AG04450 (cell line): ENCODE measurements at places on chromosomes 7 and 10. TPM values are rescaled to one million over a fixed set of nuclear protein-coding genes. Genes with fewer than 3 reads are reported as not detected.

DNA sequence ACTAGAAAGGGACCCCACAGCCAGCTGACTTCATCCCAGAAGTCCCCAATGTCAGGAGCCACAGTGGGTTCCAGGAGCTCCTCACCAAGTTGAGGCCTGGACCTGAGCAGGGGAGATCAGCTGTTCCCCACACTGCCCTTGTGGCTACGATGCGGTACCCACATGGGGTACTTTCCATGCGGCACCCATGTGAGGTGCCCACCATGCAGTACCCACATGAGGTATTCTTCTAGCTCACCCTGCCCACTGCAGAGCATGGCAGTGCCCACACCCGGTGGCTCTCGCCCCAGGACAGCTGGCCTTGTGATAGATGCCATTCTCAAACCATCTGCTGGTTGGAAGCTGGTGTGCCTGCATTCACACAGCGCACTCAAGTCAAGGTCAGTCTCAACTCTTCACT is 136.3 kb upstream of the PDE1C start:
- DNase-seq = no peak

DYNC1I1 gene
- 0.02 and 0.06 TPM in 2 replicates for polyA plus RNA-seq

ITPRID1 gene
- not detected in 2 replicates for polyA plus RNA-seq

LEP gene
- polyA plus RNA-seq = not detected in 2 replicates

LLCFC1 gene
- not detected in 2 replicates for polyA plus RNA-seq

GRCh38 chr10:97849103-97849686 is 448 bp upstream of the GOLGA7B start:
- DNase-seq = no peak

GRCh38 chr7:79455173-79455790 is 1.8 kb upstream of the MAGI2 start:
- DNase-seq = no peak

GRCh38 chr7:143910473-143911248 is 8.7 kb upstream of the TCAF1 start:
- no peak for DNase-seq

GRCh38 chr10:3812141-3812540 is 27.1 kb upstream of the KLF6 start:
- no peak for DNase-seq

GRCh38 chr10:58341422-58341821 is 6.6 kb downstream of the UBE2D1 start:
- no peak for DNase-seq

SPDYE11 gene
- polyA plus RNA-seq = 0.06 and 0.07 TPM in 2 replicates

DNA sequence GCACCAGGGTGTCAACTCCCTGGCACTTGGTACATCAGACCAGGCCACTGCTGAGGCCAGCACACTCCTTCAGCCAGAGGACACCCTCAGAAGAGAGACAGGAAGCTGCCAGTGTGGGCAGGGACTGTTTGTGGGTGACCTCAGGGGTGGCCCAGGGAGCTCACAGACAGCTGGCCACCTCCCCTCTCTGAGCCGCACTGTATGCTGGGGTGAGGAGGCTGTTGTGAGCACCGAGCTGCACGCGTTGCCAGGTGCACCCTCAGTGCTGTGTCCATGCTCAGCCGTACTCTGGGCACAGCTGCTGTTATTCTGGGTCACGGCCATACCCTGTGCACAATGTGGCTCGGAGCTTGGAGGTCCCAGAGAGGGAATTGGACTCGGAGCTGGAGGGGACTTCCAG is 61.5 kb upstream of the NANOS1 start:
- DNase-seq = no peak

FAM25G gene
- polyA plus RNA-seq = not detected in 2 replicates

DNA sequence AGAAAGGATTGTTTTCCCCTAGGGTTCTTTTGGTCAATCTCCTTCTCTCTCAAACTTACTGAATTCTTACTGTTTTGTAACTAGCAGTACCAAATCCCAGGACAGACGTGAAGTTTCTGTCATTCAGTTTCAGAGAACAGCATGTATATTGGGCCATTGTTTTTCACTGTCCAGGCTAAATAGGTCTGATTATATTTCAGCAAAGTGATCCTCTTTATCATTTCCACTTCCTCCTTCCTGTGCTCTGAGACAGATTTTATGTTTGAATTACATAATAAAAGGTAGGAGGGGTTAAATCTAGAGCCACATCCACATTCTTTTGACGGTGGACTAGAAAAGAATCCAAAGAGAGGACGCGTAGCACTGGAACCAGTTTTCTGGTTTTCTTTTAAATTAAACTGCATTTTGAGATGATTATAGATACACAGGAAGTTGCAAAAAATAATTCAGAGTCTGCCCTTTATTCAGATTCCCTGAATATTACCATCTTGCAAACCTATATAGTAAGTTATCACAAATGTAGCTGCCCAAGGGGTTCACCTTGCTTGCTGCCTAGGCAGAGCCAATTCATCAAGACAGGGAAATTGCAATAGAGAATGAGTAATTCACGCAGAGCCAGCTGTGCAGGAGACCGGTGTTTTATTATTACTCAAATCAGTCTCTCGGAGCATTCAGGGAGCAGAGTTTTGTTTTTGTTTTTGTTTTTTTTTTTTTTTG is 40.1 kb downstream of the AKR1E2 start:
- DNase-seq = no peak

ATRNL1 gene
- polyA plus RNA-seq = 0.17 and 0.20 TPM in 2 replicates

- no peak for DNase-seq
These were observed 45.5 kb upstream of the C10orf71 start for GRCh38 chr10:49253340-49253906.
